ENCODE measurements at places on chromosomes 4 and X.
A peak's percentile ranks its signal among the peaks of the same experiment; 100 is the strongest.

DNA sequence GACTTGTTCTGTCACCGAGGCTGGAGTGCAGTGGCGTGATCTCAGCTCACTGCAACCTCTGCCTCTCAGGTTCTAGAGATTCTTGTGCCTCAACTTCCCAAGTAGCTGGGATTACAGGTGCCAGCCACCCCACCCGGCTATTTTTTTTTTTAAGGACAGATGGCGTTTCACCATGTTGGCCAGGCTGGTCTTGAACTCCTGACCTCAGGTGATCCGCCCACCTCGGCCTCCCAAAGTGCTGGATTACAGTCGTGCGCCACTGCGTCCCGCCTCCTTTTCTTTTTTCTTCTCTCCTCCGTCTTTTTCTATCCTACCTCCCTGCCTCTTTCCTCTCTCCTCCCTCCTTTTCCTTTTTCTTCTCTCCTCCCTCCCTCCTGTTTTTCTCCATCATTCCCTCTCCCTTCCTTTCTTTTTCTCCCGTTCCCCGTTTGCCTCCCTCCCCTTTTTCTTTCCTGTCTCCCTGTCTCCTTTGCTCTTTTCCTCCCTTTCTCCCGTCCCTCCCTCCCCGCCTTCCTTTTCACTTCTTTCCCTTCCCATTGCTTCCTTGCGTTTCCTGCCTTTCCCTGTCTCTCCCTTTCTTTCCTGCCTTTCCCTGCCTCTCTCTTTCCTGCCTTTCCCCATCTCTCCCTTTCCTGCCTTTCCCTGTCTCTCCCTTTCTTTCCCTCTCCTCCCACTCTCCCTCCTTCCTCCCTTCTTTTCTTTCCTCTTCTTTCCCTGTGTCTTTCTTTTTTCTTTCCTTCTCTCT, 2.1 kb upstream of the SLC25A6 start:
- no peak for DNase-seq

GRCh38 chr4:186820391-186820891, 96.8 kb upstream of the FAT1 start:
- no peak for DNase-seq

GRCh38 chrX:28835991-28836390, 248.7 kb downstream of the IL1RAPL1 start:
- DNase-seq, result no peak

DNA sequence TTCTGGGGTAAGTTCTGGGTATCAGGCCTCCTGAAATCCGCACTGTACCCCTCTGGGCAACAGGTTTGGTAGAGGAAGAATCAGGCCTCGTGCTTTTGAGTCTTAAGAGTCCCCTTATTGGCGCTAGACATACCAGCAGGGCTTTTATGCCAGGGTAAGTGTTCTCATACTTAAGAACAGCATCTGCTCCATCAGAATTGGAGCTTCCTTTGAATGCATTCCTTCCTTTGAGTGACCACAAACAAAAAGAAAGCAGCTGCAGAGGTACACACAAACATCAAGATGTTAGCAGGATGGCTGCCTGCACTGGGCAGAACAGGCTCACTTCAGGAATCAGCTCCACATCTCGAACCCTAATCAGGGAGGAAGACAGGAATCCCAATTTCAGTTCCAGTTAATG, 156.8 kb downstream of the MGST2 start:
- no peak for DNase-seq

- DNase-seq, result no peak
Observed at GRCh38 chr4:185276036-185276435, 66.6 kb downstream of the SNX25 start.

DNA sequence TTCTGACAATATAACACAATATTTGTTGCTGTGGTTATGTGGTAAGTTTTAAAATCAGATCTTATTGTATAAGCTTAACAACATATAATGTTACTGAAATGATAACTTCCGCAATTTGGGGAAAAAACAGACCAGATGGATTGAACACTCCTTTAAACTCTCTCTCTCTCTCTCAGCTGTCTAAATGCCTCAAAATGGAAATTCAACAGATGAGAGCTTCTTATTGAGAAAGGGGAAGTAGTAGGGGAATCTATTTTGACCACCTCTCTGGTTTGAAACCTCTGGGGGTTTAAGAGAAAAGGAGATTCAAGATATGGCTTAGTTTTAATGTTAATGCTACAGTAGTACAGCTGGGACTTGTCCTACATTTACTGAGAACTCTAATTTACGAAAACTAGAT, 40.3 kb downstream of the DMD start:
- no peak for DNase-seq

GRCh38 chr4:142331132-142331531, 515.0 kb downstream of the INPP4B start:
- DNase-seq, result no peak

DNA sequence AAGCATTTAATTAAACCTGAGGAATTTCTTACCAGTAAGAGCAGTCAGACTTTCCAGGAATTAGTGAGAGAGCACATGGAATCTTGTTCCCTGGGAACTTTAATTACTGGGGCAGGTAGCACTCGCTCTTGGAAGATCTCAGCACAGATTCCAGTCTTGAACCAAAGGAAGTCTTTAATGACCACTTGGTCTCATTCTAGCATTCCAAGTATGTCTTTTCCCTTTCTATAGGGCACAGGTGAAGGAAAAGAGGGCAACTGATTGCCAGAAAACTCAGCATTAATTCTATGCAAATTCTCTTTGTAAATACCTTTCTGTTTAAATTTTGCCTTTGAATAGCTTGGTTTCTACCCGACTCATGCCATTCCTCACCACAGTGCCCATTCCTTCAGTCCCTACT, 236.6 kb downstream of the LDB2 start:
- no peak for DNase-seq

GRCh38 chr4:184938871-184939270, 79.4 kb upstream of the HELT start:
- no peak for DNase-seq

GRCh38 chr4:119041951-119042560, 93.6 kb upstream of the MYOZ2 start:
- DNase-seq, result peak; percentile 59

GRCh38 chr4:932713-933070, 432 bp downstream of the TMEM175 start:
- DNase-seq, result peak; percentile 37

GRCh38 chr4:2767046-2767704, 11.0 kb upstream of the TNIP2 start:
- no peak for DNase-seq

GRCh38 chrX:50152456-50152855, 48.4 kb downstream of the AKAP4 start:
- DNase-seq, result no peak

DNA sequence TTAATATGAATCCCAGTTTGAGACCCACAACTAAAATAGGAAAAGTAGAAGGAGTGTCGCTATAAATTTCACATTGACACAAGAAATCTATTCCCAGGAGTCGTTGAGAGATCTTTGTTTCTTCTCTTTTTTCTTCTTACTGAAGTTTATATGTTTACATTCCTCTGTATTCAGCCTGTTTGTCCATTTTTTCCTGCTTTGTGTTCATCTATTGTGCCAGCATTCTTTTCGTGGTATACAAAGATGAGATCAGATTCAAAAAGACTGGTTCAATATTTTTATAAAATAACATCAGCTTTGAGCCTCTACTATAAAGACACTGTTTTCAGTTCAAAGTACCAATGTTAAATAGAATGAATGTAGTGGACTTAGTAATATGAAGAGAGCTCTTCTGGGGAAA, 95.4 kb upstream of the MYOZ2 start:
- no peak for DNase-seq

DNA sequence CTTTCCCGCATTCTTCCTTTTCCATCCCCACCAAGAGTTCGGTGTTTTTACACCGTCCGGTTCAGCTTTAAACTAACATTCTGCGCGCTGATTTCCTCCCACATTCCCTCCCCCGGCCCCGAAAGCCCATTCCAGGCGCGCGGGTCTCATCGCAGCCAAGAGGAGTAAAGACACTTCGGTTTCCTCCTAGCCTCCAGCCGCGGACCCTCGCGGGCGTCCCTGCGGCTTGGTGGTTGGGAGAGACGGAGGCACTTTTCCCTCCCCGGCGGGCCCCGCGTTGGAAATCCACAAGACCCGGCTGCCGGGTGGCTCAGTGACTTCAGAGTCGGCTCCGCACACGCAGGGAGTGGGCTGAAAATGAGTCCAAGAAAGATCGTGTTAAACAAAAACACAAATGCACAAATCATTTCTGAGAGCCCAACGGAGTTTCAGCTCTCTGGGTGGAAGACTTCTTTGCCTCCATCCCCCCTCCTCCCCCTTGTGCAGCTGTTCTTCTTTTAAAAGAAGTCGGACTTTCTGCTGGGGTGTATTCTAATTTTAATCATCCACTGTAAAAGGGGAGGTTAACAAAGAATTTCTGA, 2.0 kb upstream of the ARX start:
- no peak for DNase-seq

DNA sequence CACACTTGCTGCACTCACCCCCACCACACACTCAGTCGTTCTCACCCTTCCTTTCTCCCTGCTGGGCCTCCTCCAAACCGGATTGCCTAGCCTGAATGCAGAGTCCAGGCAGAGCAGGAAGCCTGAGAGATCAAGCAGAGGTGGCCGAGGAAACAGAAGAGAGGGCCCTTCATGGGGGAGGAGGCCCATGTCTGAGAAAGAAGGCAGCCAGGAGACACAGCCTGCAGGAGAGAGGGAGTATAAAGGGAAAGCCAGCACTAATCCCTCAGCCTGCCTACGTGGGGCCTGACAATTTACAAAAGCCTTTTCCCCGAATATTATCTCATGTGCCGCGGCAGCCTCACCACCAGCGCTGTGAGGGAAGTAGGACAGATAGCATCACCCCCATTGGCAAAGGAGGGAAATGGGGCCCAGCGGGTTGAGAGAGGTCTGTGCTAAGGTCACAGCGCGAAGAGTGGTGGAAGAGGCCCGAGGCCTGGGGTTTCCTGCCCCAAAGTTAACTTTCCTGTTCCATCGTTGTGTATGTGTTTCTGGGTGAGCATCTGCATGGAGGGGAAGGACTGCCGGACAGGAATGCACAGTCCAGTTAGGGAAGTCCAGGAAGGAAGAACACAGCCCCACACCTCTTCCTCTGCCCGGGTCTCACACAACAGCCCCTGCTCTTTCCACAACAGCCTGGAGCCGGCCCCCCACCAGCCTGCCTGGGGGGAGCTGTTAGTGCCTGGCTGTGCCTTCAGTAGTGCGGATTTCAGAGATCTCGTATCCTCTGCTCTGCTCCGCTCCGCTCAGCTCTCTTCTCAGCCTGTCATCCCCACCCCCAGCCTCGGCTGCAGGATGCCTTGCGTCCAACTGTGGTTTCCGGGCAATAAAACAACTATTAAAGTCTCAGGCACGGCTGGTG, 50.9 kb upstream of the BCOR start:
- DNase-seq, result peak; percentile 20

- DNase-seq, result no peak
Observed at GRCh38 chrX:15515931-15516330, 15.3 kb downstream of the BMX start.

DNA sequence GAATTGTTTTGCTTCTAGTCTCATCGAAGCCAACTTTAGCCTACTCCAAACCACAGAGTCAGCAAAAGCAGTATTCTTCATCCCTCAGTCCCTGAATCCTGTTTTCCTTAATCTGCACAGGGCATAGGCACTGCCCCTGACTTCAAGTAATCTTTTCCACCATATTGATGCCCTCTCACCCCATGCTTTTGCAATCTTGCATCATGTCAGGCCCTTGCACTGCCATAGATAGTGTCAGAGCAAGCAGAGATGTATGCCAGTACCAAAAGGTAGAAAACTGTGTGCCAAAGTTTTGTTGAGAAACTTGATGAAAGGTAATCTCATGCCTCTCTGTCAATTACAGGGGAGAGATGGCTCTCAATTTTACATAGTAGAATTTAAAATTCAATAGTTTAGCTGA, 131.1 kb downstream of the CFAP299 start:
- DNase-seq, result no peak

GRCh38 chr4:8552581-8553205, 27.5 kb upstream of the GPR78 start:
- DNase-seq, result no peak

GRCh38 chr4:139279760-139280620, at the start of gene MGARP:
Gene MGARP (minus strand): TSS chr4:139280225. CDS start chr4:139280158, 67 bp downstream.
- DNase-seq, result no peak

All from AML-193 (cell line).